ENCODE measurements at places on chromosomes 6 and 20.

GRCh38 chr20:58660855-58661597 lies 9.9 kb downstream of the STX16 start:
- H3K4me1 ChIP-seq, result peaks cover 68% of the 10 kb centered on the region
- no peaks in the 10 kb centered on the region for H3K27me3 ChIP-seq
- peak overlapping the region; percentile 96 for H3K27ac ChIP-seq

- H3K4me3 ChIP-seq, result no peak overlapping the region
- peaks cover 32% of the 10 kb centered on the region for H3K36me3 ChIP-seq
- no peak for DNase-seq
- H3K27me3 ChIP-seq, result no peaks in the 10 kb centered on the region
Measured at GRCh38 chr6:106183430-106183829, 97.3 kb downstream of the PRDM1 start.

GRCh38 chr6:132072271-132072670 lies 121.1 kb upstream of the CCN2 start:
- H3K4me3 ChIP-seq, result no peak overlapping the region
- H3K4me1 ChIP-seq, result no peaks in the 10 kb centered on the region
- no peak overlapping the region for H3K27ac ChIP-seq
- peaks cover 2% of the 10 kb centered on the region for H3K27me3 ChIP-seq
- no peak for DNase-seq

DNA sequence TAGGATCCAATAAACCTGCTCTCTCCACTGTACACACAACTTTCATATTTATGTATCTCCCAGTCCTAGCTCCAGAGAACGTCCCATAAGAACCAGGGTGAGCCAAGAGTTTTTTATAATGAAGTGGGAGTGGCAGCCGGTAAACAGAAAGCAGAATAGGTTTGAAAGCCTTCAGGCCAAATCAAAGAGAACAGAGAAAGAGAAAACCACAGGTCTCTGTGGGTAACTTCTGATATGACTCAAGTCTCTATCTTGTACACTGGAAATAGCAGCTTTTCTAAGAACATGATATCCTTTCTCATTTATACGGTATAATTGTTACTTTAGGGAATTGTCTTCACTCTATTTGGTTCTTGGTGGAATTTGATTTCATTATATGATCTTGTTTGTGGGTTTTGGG lies 273.6 kb downstream of the PACRG start:
- no peak overlapping the region for H3K27ac ChIP-seq
- no peaks in the 10 kb centered on the region for H3K27me3 ChIP-seq
- no peak for DNase-seq
- H3K4me1 ChIP-seq, result peaks cover 1% of the 10 kb centered on the region
- no peak overlapping the region for H3K4me3 ChIP-seq

GRCh38 chr6:101444717-101445116 lies 51.2 kb downstream of the GRIK2 start:
- DNase-seq, result no peak
- H3K36me3 ChIP-seq, result no peaks in the 10 kb centered on the region
- no peak overlapping the region for H3K27ac ChIP-seq

GRCh38 chr6:71345476-71346333 lies 57.1 kb downstream of the OGFRL1 start:
- H3K27ac ChIP-seq, result no peak overlapping the region
- no peaks in the 10 kb centered on the region for H3K36me3 ChIP-seq
- no peak for DNase-seq
- H3K4me1 ChIP-seq, result no peaks in the 10 kb centered on the region
- H3K27me3 ChIP-seq, result peaks cover 9% of the 10 kb centered on the region

- H3K27me3 ChIP-seq, result no peaks in the 10 kb centered on the region
- H3K4me3 ChIP-seq, result no peak overlapping the region
- peaks cover 42% of the 10 kb centered on the region for H3K36me3 ChIP-seq
- DNase-seq, result no peak
- peaks cover 42% of the 10 kb centered on the region for H3K4me1 ChIP-seq
Measured at GRCh38 chr6:132498638-132499037, 14.3 kb downstream of the STX7 start.

DNA sequence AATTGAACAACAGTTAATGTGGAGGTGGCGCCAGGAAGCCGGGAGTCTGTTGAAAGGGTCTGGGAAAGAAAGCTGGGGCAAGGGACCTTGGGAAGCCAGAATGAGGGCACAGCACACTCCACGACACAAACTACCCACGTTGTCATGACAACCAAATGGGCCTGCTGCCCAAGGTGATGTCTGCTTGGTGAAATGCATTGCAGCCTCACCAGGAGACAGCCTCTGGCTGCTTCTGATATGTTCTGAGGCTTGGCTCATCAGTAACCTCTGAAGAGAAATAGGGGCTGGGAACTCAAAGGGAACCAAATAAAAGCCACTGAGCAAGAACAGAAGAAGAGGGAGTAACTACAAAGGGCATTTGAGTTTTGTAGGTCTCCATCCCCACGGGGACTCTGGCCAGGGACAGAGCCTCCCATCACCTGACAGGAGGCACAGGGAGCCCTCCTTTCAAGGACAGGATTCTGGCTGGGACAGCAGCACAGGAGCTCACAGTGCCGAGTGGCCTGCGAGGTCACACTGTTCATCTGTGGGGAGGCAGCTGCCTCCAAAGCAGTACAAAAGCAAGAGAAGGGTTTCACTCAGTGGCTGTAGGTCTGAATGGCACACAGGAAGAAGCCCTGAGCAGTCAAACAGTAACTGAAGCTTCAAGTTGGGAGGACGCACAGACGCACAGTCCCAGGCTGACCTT lies 44.6 kb upstream of the KCNK16 start:
- no peaks in the 10 kb centered on the region for H3K4me1 ChIP-seq
- no peaks in the 10 kb centered on the region for H3K27me3 ChIP-seq
- H3K36me3 ChIP-seq, result no peaks in the 10 kb centered on the region
- H3K27ac ChIP-seq, result no peak overlapping the region
- no peak for DNase-seq

DNA sequence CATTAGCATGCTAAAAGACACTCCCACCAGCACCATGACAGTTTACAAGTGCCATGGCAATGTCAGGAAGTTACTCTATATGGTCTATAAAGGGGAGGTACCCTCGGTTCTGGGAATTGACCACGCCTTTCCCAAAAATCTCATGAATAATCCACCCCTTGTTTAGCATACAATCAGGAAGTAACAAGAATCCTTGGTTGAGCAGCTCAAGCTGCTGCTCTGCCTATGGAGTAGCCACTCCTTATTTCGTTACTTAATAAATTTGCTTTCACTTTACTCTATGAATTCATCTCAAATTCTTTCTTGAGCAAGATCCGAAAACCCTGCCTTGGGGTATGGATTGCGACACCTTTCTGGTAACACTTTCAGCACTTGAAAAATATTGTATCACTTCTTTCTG lies 243.0 kb downstream of the BMP2 start:
- H3K4me3 ChIP-seq, result no peak overlapping the region
- H3K36me3 ChIP-seq, result no peaks in the 10 kb centered on the region
- no peaks in the 10 kb centered on the region for H3K4me1 ChIP-seq
- DNase-seq, result no peak

DNA sequence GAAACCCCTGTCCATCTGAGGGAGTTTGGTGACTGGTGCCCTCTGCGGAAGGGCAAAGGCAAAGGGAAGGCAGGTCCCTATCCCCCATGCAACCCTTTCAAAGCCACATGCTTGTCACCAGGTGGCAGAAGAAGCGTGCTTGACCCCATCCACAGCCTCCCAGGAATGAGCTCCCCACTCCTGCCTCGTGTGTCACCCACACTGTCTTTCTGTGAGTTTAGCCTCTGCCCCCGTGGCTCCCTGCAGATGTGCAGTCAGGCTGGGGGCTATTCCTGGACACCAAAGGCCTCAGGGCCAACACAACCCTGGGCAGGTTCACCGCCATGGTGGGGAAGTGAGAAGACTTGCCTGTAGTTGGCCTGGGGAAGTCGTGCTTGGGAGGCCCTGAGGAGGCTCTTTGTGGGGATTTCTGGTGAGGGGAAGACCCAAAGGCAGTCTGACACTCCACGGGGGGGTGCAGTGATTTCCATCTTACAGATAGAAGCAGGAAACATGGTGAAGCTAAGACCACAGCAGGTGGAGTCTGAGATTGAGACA lies 16.6 kb upstream of the PCMTD2 start:
- no peaks in the 10 kb centered on the region for H3K36me3 ChIP-seq
- no peaks in the 10 kb centered on the region for H3K4me1 ChIP-seq
- no peak for DNase-seq
- no peak overlapping the region for H3K4me3 ChIP-seq

- H3K4me1 ChIP-seq, result peaks cover 15% of the 10 kb centered on the region
- no peak overlapping the region for H3K4me3 ChIP-seq
- no peak for DNase-seq
- H3K36me3 ChIP-seq, result peaks cover 7% of the 10 kb centered on the region
Measured at GRCh38 chr6:16345449-16346330, 107.3 kb downstream of the GMPR start.

DNA sequence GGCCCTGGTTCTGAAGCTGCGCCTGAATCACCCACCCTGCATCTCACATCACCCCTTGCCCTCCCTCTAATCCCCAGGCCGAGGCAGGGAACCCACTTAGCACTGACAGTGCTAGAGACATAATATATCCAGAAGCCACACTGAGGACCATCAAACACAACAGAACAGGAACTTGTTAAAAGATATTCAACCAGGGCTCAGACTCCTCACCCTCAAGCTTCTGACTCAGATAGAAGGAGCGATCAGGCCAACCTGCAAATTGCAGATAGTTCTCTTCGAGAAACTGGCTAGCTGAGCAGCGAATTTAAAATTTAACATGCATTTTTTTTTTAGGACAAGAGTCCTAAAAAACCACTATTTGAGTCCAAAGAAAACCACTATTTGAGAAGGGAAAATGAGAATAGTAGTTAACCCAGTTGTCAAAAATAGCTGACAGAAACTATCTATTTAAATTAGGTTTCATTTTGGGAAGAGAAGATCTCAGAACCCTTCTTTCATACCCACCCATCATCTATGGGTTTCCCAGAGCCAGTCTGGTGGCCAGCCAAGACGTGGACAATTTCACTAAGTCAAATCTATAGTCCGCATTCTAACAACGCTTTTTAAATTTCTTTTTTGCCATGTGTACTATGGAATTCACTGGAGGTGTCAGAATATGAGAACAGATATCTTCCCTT lies 95.6 kb downstream of the OPRM1 start:
- peaks cover 3% of the 10 kb centered on the region for H3K27me3 ChIP-seq
- no peaks in the 10 kb centered on the region for H3K36me3 ChIP-seq
- no peaks in the 10 kb centered on the region for H3K4me1 ChIP-seq
- H3K4me3 ChIP-seq, result no peak overlapping the region

DNA sequence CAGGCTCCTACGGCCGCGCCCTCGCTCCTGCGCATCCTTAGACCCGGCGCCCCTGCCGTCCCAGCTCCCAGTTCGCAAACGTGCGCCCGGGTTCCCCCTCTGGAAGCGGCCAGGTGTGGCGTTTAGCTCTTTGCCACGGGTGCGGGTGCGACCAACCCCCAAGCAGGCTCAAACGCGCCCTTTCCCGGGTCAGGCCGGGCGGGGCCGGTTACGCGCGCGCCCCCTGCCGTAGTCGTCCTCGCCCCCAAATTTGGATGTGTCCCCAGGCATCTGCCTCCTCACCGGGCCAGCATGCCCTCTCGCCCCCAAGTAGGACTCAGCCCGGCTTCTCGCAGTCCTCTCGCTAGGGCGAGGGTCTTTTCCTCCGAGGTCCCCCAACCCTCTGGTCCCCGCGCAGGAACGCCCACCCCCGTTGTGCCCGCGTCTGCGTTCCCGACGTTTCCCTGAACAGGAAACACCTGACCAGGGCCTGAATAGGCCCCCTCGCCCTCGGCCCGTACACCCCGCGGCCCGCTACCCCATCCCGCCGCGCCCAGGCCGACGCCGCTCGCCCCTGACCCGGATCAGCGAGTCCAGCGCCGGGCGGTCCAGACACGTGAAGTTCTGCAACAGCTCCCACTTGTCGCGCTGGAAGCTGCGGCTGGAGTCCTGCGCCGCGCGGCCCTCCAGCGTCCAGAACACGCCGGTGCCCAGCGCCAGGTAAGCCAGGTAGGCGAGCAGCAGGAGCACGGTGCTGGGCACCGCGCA lies 520 bp downstream of the KCNK17 start:
- peaks cover 54% of the 10 kb centered on the region for H3K27me3 ChIP-seq
- peaks cover 4% of the 10 kb centered on the region for H3K4me1 ChIP-seq
- H3K36me3 ChIP-seq, result no peaks in the 10 kb centered on the region
- DNase-seq, result no peak
- no peak overlapping the region for H3K27ac ChIP-seq

DNA sequence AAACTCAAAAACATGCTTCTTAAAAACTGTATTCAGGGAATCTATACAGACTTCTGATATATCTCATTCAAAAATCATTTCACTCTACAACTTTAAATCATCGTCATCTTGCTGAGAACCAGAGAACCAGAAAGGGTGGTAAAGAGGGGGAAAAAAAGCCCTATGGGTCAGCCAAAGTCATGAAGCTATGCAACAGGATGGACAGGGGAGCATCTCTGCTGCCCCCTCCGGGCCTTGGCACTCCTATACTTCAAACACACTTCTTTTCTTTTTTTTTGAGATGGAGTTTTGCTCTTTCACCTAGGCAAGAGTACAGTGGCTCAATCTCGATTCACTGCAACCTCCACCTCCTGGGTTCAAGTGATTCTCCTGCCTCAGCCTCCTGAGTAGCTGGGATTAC lies 73.5 kb upstream of the NFATC2 start:
- H3K27ac ChIP-seq, result no peak overlapping the region
- no peak for DNase-seq
- H3K4me1 ChIP-seq, result peaks cover 3% of the 10 kb centered on the region
- H3K4me3 ChIP-seq, result no peak overlapping the region
- H3K27me3 ChIP-seq, result peaks cover 9% of the 10 kb centered on the region

DNA sequence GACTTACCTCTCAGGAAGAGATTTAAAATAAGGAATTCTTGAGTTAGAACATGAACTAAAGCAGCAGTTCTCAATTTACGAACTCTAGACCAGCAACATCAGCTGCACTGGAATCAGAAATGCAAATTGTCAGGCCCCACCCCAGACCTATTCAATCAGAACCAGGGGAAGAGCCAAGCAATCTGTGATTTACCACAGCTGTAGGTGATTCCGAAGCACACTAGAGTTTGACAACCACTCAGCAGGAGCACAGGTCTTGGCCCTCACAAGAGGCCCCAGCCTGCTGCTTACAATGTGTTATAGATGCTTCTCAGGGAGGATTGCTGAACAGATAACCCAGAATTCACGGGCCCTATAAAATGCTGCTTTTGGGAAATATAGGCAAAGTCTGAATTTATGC lies 279.2 kb downstream of the PTPRK start:
- no peak overlapping the region for H3K4me3 ChIP-seq
- H3K27me3 ChIP-seq, result no peaks in the 10 kb centered on the region
- no peak for DNase-seq

- H3K4me3 ChIP-seq, result no peak overlapping the region
- no peak overlapping the region for H3K27ac ChIP-seq
- peaks cover 55% of the 10 kb centered on the region for H3K36me3 ChIP-seq
Measured at GRCh38 chr6:30206799-30207618, 6.2 kb downstream of the TRIM26 start.

- no peak overlapping the region for H3K4me3 ChIP-seq
- no peaks in the 10 kb centered on the region for H3K4me1 ChIP-seq
- H3K36me3 ChIP-seq, result no peaks in the 10 kb centered on the region
- H3K27me3 ChIP-seq, result peaks cover 1% of the 10 kb centered on the region
- DNase-seq, result no peak
Measured at GRCh38 chr6:113788586-113788985, 68.6 kb upstream of the MARCKS start.

- DNase-seq, result no peak
- no peak within 1 kb of the TSS for H3K27ac ChIP-seq
- peaks cover 47% of the 10 kb centered on the region for H3K27me3 ChIP-seq
- H3K36me3 ChIP-seq, result no peaks in the 10 kb centered on the region
- H3K4me3 ChIP-seq, result peak within 1 kb of the TSS; percentile 70
- peaks cover 10% of the 10 kb centered on the region for H3K4me1 ChIP-seq
Measured at GRCh38 chr20:37902504-37903313, at the start of gene VSTM2L. VSTM2L (plus strand) TSS chr20:37903127; CDS start chr20:37903351, 224 bp downstream.

Data from activated T-helper 2 cell treated with anti-CD3 and anti-CD28 coated beads, Interferon-gamma antibody, Interleukin-2, Interleukin-4, amounts not matched to agents 10 μg/mL and 5 μg/mL and 100 μg/mL, durations not matched to agents 14 hours and 24 hours and 36 hours (primary cell).